ENCODE measurements at places on chromosomes 5 and 9. TPM values are rescaled to one million over a fixed set of nuclear protein-coding genes. Genes with fewer than 3 reads are reported as not detected.

The ADAMTSL2 gene
- total RNA-seq = 3.3 TPM

The NOL6 gene
- total RNA-seq = 13.9 TPM

The TAF11L10 gene
- total RNA-seq = not detected

The GNA14 gene
- total RNA-seq = 0.31 TPM

The ANKRD31 gene
- 0.94 TPM for total RNA-seq

The LHX6 gene
- total RNA-seq = 20.0 TPM

The CNTLN gene
- 16.5 TPM for total RNA-seq

The PIP5K1B gene
- total RNA-seq = 2.7 TPM

The ARSI gene
- 0.31 TPM for total RNA-seq

The SPINK7 gene
- not detected for total RNA-seq

The INSYN2B gene
- 1.4 TPM for total RNA-seq

The HMCN2 gene
- not detected for total RNA-seq

The FBXL7 gene
- total RNA-seq = 3.0 TPM

The STRBP gene
- total RNA-seq = 97.5 TPM

The NUTM2F gene
- total RNA-seq = not detected

The SNCB gene
- 12.6 TPM for total RNA-seq

The GPRIN1 gene
- total RNA-seq = 107 TPM

The ANKRD18A gene
- 6.9 TPM for total RNA-seq

The IFNA21 gene
- not detected for total RNA-seq

The PLCXD3 gene
- 6.4 TPM for total RNA-seq

The TICAM2 gene
- 0.94 TPM for total RNA-seq

The GABRP gene
- total RNA-seq = not detected

The PHF24 gene
- 25.6 TPM for total RNA-seq

The RASEF gene
- 0.31 TPM for total RNA-seq

The SARDH gene
- total RNA-seq = 2.5 TPM

The C5orf52 gene
- total RNA-seq = not detected

The ARID3C gene
- total RNA-seq = not detected

The C9orf152 gene
- total RNA-seq = not detected

The DND1 gene
- 0.31 TPM for total RNA-seq

The MYORG gene
- 4.7 TPM for total RNA-seq

The PRSS3 gene
- total RNA-seq = not detected

The RNF183 gene
- not detected for total RNA-seq

The AK8 gene
- total RNA-seq = 1.1 TPM

The PDE6A gene
- total RNA-seq = not detected

Measured in occipital lobe (tissue), 3 donors.